ENCODE measurements at places on chromosomes 1 and 21.

DNA sequence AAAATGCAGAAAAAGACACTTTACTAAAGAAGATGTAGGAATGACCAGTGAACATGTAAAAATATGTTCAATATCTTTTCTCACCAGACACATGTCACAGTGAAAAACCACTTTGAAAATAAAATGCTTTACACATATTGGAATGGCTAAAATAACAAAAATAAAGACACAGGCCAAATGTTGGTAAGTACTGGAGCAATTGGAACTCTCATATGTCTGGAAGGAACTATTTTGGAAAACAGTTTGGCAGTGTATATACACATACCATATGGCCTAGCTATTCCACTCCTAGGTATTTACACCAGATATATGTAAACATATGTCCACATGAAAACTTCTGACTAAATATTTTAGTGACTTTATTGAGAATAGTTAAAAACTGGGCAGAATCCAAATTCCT is 927.2 kb downstream of the BRINP3 start:
- DNase-seq, result no peak

DNA sequence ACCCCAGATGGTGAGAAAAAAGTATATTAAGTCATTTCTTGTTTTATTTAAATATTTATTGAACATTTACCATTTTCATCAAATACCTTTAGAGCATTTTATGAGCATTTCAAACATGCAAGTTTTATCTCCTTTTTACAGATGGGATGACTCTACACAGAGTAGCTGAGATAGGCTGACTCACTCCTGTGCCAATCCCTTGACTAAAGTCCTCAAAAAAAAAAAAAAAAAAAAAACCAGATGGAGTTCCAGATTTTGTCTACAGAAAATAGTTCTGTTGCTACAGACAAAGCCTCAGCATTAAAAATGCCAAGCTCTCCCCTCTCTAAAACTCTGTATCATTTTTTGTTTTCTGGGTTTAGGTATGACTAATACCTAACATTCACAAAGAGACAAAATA is 303.0 kb upstream of the PLD5 start:
- no peak for DNase-seq

GRCh38 chr1:225861834-225862580 is 20.2 kb downstream of the TMEM63A start:
- DNase-seq, result no peak

DNA sequence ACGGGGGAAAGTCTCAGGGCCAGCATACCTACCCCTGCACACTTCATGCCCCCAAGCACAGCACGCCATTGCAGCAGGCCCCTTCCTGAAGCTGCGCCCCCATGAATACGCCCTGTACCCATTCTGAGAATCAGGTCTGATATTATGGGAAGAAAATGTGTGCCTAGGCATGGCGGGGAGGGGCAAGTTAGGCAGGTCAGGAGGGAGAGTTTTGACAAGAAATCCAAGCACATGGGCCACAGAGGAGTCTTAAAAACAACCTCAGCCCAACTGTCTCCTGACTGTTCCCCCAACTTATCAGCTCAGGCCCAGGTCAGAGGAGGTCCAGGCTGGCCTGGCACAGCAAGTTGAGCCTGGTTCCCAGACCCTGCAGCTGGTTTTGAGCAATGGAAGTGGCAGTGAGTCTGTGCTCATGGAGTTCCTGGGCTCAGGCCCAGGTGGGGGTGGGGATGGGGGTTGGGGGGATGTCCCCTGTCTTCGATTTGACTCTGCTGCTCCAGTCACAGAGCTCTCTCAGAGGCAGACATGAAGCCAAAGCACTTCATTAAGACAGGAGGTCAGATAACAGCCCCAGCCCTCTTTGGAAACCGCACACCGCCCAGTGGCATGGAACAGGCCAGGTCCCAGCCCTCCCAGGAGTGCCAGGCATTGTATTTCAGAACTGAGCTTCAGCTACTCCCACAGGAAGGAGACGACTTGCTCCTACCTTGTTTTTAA is 20.6 kb upstream of the BCAR3 start:
- no peak for DNase-seq

- DNase-seq, result no peak
These were observed 154.1 kb upstream of the TMEM51 start for GRCh38 chr1:14999441-14999840.

- no peak for DNase-seq
These were observed 542 bp upstream of the XPR1 start for GRCh38 chr1:180631194-180631765.

GRCh38 chr1:187948170-187948794 is 1119.5 kb downstream of the PLA2G4A start:
- DNase-seq, result no peak

DNA sequence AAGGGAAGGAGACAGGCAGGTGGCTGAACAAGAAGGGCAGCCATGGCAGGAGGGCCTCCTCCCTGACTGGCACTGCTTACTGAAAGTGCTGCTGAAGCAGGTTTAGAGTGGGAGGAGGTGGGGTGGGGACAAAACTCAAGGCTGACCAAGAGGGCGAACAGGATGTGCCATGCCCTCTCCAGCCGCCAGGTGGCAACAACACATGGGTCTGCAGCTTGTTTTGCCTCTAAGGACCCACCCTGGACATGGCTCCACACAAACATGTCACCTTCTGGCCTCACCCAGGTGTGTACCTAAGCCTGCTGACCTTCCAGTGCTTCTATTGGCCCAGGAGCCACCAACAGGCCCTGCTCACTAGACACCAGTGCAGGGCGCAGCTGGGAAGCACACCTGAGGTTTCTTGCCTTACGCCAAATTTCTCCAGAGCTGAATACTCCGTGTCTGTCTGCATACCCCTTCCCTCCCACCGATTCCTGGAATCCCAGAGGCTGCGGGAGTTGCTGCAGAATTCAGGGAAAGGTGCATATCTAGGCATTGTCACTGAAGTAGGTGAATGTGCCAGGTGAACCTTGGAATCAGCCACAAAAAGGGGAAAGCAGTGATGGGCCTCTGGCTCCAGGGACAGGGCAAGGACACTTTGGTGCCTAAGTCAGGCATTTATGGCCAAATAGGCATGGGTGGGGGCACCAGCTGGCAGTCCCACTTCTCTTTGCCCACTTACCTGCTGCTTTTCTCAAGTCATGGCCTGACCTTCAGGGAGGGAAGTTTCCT is 5.3 kb downstream of the PSRC1 start:
- DNase-seq, result no peak

- DNase-seq, result no peak
These were observed 63.4 kb downstream of the PSMG1 start for GRCh38 chr21:39119891-39120290.

DNA sequence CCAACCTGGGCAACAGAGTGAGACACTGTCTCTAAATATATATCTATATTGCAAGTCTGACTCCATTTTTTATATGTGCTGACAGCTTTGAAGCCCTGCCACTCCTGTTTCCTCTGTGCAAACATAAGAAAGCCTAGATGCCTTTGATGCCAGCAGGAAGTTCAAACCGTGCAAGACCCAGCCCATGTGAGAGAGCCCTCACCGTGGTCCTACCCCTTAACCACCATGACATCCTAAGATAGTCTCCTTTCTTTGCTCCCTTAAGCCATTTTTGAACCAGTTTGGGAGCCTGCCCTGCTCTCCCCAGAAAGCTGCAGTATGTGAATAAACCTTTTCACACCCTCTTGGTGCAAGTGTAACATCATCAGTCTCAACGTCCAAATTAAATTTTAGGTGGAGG is 3.7 kb upstream of the DIPK1A start:
- DNase-seq, result no peak

DNA sequence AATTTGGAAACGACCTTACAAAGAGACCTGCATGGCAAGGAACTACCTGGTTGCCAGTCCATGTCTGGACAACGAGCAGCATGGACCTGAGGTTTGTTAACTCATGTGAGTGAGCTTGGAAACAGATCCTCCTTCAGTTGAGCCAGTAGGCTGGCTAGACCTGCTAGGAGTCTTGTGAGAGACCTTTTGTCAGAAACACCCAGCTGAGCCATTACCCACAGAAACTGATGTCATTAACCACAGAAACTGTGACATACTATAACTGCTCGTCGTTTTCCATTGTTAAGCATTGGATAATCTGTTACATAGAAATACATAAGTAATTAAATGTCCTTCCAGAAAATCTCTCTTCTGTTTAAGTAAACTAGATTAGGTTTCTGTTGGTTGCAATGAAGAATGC is 211.1 kb upstream of the C21orf91 start:
- DNase-seq, result no peak

GRCh38 chr1:183051546-183051945 is 28.3 kb downstream of the LAMC1 start:
- DNase-seq, result no peak

DNA sequence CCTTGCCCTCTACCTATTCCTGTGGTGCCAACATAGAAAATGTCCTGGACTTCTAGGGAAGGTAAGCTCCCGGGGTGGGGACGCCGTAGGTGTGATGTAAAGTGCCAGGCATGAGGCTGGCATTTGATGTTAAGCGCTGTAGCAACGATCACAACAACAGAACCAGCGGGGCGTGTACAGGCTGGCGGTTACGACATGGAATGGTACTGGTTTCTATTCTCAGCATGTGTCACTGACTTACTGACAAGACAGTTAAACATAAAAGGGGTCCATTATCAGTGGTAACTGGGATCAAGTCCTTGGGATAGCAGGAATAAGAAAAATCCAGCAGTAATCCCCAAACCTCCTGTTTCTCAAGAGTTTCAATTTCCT is 58.9 kb downstream of the TGFBR3 start:
- DNase-seq, result no peak

DNA sequence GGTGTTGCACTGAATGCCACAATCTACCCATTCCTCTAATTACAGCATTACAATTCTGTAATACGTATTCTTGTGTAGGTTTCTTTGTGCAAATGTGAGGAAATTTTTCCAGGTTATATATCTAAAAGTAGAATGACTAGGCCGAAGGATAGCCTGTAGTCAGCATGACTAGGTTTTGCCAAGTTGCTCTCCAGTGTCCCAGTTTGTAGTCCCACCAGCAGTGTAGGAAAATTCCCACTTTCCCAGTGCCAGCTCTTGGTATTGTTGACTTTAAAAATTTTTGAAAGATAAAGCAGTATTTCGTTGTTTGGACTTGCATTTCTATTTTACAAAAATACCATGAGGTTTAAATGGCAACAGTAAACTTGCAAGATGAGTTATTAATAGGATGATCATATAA is 3.0 kb downstream of the PARK7 start:
- DNase-seq, result no peak

- DNase-seq, result no peak
These were observed 51.0 kb downstream of the ECE1 start for GRCh38 chr1:21239221-21239620.
